DMS79 (cell line): ENCODE measurements at places on chromosomes 2 and 18.

DNA sequence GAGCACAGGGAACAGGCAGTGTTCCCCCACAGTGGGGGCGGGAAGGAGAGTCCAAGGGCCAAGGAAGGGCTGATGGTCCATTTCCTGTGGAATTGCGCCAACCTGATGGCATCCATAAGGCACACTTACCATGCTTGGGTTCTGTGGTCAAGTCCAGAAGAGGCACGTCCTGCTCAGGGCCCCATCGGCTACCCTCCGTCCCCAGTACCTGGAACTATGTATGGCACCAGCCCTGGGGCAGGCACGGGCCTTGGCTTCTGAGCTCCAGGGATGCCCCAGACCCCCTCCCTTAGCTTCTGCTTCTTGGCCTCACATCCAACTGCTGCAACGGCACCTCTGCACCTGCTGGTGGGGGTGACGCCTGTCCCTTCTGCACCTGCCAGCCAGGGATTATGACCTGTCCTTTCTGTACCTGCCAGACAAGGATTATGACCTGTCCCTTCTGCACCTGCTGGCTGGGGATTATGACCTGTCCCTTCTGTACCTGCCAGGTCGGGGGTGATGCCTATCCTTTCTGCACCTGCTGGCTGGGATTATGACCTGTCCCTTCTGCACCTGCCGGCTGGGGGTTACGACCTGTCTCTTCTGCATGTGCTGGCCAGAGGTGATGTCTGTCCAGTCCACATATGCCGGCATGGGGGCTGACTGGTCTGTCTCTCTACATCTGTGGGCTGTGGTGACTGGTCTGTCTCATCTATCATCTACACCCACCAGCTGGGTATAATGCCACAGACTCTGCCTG is 45.4 kb upstream of the SNTG2 start:
- DNase-seq, result no peak

DNA sequence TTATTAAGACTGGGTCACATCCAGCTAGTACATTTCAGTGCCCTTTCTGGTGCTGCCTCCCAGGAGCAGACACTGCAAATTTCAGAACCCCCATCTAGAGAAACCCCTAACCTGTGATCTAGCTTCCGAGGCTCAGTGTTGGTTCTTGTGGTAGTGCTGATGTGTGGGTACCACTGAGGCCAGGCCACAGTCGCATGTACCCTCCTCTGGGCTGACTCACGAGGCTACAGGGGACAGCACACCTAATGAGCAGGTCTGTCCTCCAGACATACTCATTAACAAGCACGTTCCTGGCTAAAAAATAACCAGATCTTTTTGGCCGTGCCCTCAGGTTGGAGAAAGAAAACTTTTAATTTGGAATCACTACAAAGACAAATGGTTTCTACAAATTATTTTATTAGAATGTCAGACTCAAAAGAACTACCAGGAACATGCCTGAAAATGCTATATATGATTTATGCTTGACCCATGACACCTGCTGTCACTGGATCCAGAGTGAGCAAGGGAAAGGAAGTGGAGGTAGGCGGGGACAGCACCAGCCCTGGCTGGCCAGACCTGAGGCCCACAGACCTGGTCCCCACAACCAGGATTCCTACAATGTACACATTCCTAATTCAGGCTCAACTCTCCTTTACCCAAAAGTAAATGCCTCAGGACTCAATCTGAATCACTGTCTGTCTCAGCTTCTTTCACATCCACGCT is 8.5 kb downstream of the CIAO1 start:
- DNase-seq, result no peak

DNA sequence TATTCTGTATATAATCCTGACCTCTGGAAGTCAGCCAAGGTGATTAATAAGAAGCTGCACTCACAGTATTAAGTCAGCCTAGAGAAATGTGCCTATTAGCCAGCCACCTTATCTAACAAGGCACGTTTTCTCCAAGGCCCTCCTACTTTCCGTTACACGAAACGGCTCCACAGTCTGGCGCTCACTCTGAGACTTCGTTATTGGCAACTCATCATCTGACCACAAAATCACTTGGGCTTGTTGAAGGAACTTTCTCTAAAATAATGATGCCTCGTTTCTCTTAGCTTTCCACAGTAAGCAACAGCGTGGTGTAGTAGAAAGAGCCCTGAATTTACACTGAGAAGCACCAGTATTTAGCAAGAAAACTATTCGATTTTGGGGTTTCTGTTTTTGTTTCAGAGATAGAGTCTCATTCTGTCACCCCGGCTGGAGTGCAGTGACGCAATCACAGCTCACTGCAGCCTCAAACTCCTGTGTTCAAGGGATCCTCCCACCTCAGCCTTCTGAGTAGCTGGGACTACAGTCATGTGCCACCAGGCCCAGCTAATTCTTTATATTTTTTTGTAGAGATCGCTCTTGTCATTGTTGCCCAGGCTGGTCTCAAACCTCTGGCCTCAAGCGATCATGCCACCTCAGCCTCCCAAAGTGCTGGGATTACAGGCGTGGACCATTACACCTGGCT is 53.6 kb upstream of the SLC14A1 start:
- no peak for DNase-seq

- no peak for DNase-seq
These were observed 32.8 kb downstream of the FOSL2 start for GRCh38 chr2:28425464-28425835.

GRCh38 chr2:31318361-31319336 is 84.7 kb downstream of the EHD3 start:
- DNase-seq, result no peak

- DNase-seq, result no peak
These were observed 15.3 kb upstream of the ID2 start for GRCh38 chr2:8666581-8666980.
